Lung microvascular endothelial cell (primary cell): ENCODE measurements at places on chromosomes 5 and 9.
A peak's percentile ranks its signal among the peaks of the same experiment; 100 is the strongest.

- DNase-seq: no peak
Observed at GRCh38 chr5:173786286-173787187, 101.6 kb upstream of the CPEB4 start.

DNA sequence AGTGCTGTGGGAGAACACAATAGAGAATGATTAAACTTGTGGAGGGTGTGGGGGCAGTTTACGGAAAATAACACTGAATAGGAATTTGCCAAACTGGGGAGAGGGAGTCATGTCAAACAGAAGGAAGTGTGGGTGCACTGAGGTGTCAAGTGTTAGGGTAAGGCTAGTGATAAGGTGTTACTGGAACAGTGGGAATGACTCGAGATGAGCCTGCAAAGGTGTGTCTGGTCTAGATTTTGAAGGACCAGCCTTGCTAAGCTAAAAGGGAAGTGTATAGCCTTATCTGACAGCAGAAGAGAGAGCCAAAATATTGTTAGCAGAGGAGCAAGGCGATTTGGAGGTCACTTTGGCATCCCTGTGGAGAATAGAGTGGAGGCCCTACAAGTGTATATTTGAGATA is 4.2 kb downstream of the CNOT6 start:
- DNase-seq: no peak

DNA sequence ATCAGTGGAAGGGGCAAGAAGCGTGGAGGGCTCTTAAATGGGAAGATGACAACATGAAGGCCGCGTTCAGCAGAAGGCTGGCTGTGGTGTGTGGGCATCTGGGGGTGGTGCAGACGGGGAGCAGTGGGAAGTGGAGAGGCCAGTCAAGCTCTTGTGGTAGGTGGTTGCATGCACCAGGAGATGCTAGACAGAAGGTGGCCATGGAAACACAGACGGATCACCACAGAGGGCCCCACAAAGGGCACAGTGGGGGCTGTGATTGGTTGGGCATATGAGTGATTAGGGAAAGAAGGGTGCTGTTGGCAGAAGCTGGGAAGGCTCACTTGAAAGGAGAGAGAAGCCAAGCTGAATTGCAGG is 14.7 kb downstream of the MTMR12 start:
- no peak for DNase-seq

GRCh38 chr5:174837919-174838902 is 113.8 kb downstream of the MSX2 start:
- DNase-seq: no peak

GRCh38 chr5:142924135-142924883 is 154.1 kb downstream of the ARHGAP26 start:
- no peak for DNase-seq

DNA sequence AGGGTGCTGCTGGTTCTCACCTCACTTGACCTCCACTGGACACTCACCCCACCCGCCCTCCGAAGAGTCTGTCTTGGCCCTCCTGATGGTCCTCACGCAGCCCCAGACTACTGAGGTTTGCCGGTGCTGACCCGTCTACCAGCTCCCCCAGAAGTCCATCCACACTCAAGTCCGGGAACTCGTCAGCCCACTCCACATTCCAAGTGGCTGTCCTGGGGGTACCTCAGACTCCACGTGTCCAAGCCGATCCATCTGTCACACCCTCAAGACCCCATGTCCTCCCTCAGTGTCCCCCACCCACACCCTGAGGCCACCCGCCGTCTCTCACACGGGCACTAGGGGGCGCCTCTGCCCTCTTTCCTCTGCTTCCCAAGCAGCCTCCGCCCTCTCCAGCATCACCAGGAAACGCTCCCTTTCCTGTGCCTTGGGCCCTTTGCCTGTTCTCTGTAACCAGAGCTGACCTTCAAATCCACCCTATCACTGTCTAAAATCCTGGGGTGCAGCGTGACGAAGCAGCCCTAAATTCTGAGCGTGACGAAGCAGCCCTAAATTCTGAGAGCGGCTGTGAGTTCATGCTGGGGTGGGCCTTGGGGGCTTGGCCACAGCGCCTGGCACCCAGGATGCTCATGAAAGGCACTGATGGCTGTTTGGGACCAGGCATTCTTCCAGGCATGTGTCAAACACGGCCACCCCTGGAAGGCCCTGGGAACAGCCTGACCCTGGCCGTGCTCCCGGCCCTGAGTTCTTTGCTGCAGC is 95.7 kb downstream of the KCNT1 start:
- peak; percentile 58 for DNase-seq

- DNase-seq: no peak
Observed at GRCh38 chr5:17910318-17910717, 276.1 kb downstream of the TAF11L14 start.

GRCh38 chr9:38176251-38176650 is 107.2 kb upstream of the SHB start:
- no peak for DNase-seq

GRCh38 chr9:22401671-22402070 is 45.0 kb upstream of the DMRTA1 start:
- DNase-seq: no peak

DNA sequence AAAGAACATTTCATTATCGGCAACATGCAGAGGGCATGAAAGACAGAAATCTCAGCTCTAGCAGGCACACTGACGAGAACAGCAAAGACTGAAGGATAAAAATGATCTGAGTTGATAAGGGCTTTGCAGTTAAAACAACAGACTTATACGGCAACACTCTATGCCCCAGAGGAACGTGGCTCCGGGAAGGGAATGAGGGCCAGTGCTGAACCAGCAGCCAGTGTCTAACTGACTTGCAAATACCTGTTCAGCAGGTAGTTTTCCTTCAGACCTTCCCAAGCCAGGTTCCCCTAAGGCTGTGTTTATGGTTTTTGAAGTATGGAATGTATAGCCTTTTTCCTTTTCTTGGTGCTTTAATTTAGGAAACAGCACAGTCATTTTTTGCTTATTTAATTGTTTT is 121.3 kb upstream of the CDH18 start:
- no peak for DNase-seq

- DNase-seq: no peak
Observed at GRCh38 chr5:11528720-11529119, 375.5 kb downstream of the CTNND2 start.

DNA sequence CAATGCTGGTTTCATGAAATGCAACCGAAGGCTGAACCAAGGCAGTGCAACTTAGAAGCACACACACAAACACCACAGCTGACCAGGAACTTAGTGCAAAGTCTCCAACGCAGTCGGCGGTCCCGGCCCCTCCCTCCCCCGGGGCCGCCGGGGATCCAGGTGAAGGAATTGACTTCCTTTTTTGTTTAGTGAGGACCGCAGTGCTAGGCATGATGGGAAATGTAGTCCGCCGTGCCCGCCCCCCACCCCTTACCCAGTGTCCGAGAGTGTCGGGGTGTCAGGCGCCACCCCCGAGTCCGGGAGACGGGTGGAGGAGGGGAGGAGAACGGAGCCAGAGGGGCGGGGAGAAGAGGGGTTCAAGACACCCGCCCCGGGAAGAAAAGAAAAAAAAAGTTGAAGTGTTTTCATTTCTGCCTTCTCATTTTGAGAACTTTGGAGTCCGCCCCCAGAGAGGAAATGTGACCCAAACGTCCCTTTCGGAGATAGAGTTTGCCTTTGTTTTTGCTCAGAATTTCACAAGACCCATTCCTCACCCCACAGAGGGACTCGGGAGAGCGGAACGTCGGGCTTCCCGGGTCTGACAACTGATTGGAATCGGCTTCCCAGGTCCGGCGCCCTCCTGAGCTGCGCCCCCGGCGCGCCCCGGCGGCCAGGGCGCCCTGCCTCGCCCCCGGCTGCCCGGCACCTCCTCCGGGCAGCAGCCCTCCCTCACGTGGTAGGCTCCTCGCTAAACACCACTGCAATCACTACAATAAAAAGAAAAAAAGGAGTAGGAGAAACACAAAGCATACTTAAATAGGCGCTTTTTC is 2.0 kb downstream of the IER5L start:
- DNase-seq: peak; percentile 83

DNA sequence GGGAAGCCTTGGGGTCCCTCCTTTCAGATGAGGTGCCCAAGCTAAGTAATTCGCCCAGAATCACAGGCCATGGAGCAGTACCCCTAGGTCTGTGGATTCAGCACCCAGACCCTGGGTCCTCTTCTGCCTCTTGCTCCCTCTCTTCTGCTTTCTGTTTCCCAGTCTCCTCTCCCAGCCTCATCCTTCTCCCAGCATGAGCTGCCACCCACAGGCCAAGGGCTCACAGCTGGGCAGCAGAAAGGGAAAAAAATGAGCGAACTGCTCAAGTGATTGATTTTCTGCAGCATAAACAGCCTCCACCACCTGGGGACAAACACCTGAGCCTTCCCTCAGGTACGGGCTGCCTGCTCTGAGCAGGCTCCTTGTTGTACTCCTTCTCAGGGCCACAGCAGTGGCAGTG is 113.9 kb upstream of the SAP30L start:
- no peak for DNase-seq

- no peak for DNase-seq
Observed at GRCh38 chr5:36269478-36269877, 27.8 kb upstream of the NADK2 start.

- no peak for DNase-seq
Observed at GRCh38 chr9:132008855-132009812, 70.5 kb downstream of the MED27 start.

GRCh38 chr5:83447533-83447932 is 24.0 kb upstream of the VCAN start:
- DNase-seq: no peak

DNA sequence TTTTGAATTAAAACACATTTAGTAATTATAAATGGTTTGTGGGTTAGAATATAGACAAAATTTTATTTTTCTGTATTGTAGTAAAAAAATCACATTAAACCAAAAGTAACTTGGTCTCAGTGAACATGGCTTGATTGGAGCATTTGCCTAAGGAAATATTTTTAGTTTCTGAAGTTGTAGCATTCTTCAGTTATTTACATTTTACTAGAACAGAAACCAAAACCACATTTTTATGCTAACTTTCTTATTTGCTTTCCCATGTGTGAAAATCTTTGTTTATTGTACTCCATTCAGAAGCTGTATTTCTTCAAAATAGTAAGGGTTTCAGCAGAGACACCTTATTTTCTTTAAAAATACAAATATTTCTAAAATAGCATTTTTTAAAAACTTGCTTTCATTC is 129.9 kb downstream of the SGCD start:
- DNase-seq: no peak

DNA sequence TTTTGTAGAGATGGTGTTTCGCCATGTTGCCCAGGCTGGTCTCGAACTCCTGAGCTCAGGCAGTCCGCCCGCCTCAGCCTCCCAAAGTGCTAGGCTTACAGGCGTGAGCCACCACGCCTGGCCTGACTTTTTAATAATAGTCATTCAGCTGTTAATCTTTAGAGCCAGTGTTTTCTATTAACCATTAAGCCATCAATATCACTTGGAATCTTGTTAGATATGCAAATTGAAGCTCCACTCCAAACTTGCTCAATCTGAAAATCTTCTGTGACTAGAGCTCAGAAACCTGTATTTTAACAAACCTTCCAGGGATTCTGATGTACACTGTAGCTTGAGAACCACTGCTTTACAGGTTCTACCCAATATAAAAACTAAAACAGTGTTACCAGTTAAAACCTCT is 113.5 kb downstream of the CDC42SE2 start:
- DNase-seq: no peak

GRCh38 chr5:155878991-155879575 is 447.9 kb upstream of the SGCD start:
- DNase-seq: no peak

- DNase-seq: no peak
Observed at GRCh38 chr9:92712767-92713166, 42.8 kb upstream of the IPPK start.

DNA sequence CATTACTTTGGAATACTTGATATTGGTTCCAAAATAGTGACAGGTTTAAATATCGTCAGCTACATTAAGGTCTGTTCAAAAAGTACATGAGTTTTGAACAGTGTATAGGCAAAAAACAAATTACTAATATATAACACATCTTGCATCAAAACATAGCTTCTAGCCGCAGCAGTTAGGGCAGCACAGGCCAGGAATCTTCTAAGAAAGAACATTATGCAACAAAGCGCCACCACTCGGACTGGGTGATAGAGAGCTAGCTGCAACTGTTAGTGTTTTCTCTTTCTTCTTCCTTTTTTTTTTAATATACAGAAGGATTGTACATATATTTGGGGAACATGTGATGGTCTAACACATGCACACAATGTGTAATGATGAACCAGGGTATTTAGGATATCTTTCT is 504.5 kb downstream of the NR2F1-AS1 start:
- no peak for DNase-seq

- no peak for DNase-seq
Observed at GRCh38 chr5:83559118-83559785, 87.7 kb downstream of the VCAN start.
